ENCODE measurements at places on chromosomes 1 and 21.

- DNase-seq = no peak
Measured at GRCh38 chr1:171138980-171139379, 46.1 kb upstream of the FMO2 start.

- no peak for DNase-seq
Measured at GRCh38 chr1:110615548-110616130, 9.5 kb upstream of the KCNA2 start.

DNA sequence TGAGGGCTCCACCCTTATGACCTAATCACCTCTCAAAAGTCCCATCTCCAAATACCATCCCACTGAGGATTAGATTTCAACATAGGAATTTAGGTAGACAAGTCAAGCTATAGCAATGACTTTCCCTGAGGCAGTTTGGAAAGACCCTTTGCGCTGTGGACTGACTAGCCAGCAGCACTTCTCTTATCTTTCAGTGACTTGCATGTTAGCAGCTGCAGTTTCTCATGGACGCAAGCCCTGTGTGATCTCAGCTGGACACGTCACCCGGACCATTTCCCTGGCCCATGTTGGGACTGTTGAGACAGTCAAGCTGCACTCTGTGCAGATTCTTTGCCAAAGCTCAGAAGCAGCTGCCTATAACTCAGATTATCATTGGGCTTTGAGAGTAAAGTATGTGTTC lies 408.1 kb upstream of the USP24 start:
- DNase-seq = no peak

DNA sequence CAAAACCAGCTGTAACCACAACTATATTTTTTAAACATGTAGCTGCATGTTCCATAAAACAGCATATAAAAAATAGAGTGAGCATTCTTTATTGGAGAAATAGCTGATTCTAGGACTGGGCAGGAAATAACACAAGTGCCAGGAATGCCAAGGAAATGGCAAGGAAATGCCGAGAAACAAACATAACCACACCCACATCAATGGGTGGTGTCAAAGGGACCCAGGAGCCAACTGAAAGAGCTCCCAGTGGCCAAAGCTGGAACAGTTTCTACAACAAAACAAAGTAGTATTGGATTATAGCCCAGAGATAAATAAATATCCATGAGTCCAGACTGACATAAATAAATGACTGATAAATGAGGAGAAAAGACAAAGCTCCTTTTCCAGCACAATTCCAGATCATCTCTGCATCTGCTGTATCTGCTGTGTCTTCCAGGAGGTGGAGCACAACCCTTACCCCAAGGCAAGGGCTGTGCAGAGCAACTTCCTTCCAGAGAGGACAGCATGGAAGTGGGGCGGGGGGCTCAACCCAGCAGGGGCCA lies 28.1 kb downstream of the ADARB1 start:
- DNase-seq = no peak

DNA sequence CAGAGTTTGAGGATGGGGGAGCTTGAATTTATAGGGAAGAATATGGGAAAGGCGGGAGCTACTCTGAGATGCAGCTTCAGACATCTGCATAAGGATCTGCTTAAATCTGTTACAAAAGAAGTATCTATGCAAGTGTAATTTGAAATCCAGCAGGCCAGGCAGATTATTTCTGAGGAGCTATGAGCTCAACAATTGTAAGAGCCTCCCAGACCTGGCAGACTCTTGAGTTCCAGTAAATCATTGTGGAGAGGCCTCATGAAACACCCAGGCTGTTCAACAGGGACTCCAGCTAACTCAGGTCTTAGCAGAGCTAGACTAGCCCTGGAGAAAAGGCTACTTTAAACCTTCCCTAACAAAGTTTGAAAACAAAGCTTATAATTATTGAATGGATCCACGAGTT lies 647.5 kb upstream of the CHRM3 start:
- DNase-seq = no peak

GRCh38 chr1:162087574-162087973 lies 18.1 kb downstream of the NOS1AP start:
- no peak for DNase-seq

- no peak for DNase-seq
Measured at GRCh38 chr1:228794810-228795209, 59.5 kb downstream of the RHOU start.

- DNase-seq = no peak
Measured at GRCh38 chr1:207815913-207816291, 64.0 kb downstream of the CD46 start.

- DNase-seq = no peak
Measured at GRCh38 chr21:37424396-37424795, 57.8 kb downstream of the DYRK1A start.

DNA sequence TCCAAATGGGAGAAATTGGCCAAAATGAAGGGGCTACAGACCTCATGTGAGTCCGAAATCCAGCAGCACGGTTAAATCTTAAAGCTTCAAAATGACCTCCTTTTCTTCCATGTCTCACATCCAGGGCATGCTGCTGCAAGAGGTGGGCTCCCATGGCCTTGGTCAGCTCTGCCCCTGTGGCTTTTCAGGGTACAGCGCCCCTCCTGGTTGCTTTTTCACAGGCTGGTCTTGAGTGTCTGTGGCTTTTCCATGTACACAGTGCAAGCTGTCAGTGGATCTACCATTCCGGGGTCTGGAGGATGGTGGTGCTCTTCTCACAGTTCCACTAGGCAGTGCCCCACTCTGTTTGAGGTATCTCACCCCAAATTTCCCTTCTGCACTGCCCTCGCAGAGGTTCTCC lies 78.7 kb downstream of the PRRX1 start:
- no peak for DNase-seq

GRCh38 chr1:25111706-25112105 lies 120.6 kb downstream of the SYF2 start:
- DNase-seq = no peak

GRCh38 chr1:39258146-39258924 lies 53.8 kb downstream of the MACF1 start:
- DNase-seq = no peak

GRCh38 chr1:17161926-17162800 lies 42.8 kb upstream of the PADI1 start:
- no peak for DNase-seq

DNA sequence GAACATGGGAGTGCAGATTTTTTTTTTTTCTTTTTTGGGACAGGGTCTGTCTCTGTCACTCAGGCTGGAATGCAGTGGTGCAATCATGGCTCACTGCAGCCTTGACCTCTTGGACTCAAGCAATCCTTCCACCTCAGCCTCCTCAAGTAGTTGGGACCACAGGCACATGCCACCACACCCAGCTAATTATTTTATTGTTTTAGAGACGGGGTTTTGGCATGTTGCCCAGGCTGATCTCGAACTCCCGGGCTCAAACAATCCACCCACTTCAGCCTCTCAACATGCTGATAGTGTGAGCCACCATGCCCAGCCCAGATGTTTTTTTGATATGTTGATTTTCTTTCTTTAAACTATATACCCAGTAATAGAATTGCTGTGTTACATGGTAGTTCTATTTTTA lies 57.7 kb downstream of the RGSL1 start:
- no peak for DNase-seq

GRCh38 chr1:16023050-16023653 lies 1.3 kb downstream of the CLCNKA start:
- DNase-seq = no peak

DNA sequence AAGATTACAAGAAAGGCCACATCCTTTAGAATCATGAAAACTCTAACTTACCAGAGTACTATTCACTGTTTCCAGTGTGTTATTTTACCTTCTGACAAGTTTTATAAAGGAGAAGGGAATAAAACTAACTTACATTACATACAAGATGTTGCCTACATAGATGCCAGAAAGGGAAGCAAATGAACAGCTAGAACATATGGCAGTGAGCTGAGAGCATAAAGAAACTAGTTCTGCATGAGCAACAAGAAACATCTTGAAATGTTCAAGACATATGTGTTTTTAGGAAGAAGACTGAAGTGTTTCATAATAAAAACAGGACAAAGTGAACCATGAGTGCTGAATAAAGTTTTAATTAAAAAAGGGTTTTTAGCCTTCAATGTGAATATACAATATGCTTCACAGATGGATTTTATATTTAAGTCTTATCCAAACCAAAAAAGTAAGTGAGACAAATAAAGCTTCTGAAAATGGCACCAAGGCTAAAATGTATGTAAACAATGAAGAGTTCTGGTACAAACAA lies 39.4 kb downstream of the SLC5A9 start:
- DNase-seq = no peak

DNA sequence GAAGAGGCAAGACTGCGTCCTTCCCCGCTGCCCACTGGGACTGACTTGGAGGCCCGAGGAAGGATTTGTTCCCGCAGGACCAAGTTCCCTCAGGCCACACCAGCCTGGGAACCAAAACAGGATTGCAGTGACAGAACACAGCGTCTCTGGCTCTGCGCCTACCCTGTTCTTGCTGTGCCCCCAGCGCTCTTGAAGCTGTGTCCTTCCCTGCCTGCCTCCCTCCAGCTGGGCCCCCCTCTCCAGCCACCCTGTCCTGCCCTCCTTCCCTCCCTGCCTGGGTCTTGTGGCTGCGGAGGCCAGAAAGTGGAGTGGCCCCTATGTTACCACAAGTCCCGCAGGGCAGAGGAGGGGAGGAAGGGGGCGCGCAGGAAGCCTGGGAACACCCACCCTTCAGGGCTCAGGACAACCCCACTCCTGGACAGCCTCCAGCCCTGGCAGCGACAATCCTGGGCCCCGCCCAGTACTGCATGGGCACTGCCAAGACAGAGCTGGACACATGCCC lies 164.9 kb downstream of the DYRK1A start:
- no peak for DNase-seq

- DNase-seq = no peak
Measured at GRCh38 chr1:77413541-77414335, 131.9 kb downstream of the AK5 start.

GRCh38 chr1:27527223-27527889 lies 37.4 kb upstream of the WASF2 start:
- DNase-seq = no peak

DNA sequence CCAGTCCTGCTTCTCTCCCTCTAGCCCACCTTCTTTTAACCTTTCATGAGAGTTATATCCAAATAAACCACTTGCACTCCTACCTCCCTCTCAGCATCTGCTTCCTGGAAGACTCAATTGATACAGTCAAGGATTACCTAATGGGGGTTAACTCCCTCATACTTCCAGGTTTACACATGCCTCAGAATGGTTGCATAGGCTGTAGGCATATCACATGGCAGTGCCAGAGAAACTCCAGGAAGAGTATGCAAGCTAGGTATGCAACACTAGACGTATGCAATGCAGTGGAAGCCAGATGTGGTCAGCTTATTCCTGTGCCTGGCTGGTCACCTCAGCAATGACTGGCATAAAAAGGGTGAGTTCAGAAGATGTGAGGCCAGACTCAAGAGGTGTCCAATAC lies 32.7 kb upstream of the VANGL1 start:
- DNase-seq = no peak

- DNase-seq = no peak
Measured at GRCh38 chr1:20885121-20885520, 98.0 kb upstream of the HP1BP3 start.

DNA sequence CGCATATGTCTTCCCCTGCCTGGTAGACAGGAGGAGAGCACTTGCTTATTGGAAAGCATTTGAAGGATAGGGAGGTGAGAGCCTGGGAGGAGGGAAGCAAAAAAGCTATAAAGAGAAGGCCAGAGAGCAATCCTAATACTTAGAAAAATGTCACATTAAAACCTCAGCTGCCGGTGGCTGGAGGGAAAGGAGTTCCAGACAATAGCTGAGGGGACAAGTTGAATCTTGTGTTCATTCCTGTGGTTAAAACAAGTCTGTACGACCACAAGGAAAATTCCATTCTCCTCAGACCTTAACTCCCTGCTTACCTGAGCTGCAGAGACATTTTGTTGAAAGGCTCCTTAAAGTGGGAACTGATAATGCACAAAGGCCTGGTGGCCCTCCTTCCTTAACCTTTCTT lies 218.8 kb upstream of the CAMK1G start:
- no peak for DNase-seq

DNA sequence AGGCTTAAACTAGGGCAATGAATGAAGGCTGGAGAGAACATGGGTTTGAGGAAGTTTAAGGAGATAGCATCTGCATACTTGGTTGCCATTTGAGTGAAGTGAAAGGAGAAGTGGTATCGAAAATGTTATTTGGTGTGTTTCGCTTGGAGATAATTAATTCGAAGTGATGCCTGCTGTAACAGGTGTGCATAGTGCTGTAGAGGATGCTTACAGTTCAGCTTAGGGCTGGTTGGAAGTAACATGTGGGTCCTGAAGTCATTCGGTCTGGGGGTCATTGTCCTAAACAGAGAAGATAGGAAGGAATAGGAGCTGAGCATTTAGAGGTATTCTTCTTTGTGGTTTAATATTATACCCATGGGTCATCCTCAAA lies 301 bp upstream of the NUDT17 start:
- no peak for DNase-seq

DNA sequence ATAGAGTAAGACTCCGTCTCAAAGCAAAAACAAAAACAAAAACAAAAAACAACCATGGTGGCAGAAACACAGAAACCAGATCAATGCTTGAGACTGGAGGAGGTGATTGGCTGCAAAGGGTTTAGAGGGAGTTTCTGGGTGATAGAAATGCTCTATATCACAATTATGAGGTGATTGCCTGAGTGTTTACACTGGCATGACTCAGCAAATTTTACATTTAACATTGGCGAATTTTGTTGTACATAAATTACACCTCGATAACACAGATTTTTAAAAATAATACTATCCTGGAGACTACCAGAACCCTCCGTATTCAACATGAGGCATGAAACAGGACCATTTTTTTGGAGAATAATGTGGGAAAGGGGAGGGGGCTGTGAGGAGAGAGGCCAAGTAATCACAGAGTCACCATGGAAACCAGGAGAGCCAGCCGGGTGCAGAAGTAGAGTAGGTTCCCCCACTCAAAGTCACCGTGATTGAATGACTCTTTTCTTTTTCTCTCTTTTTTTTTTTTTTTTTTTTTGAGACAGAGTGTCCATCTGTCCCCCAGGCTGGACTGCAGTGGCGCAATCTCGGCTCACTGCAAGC lies 24.3 kb downstream of the HEYL start:
- no peak for DNase-seq

- no peak for DNase-seq
Measured at GRCh38 chr21:26715878-26716506, 129.2 kb downstream of the ADAMTS1 start.

- DNase-seq = no peak
Measured at GRCh38 chr1:52554756-52555155, 1.9 kb upstream of the TUT4 start.

- DNase-seq = no peak
Measured at GRCh38 chr1:26579681-26580111, 50.1 kb downstream of the RPS6KA1 start.

GRCh38 chr1:231950331-231951128 lies 323.9 kb downstream of the DISC1 start:
- DNase-seq = no peak

DNA sequence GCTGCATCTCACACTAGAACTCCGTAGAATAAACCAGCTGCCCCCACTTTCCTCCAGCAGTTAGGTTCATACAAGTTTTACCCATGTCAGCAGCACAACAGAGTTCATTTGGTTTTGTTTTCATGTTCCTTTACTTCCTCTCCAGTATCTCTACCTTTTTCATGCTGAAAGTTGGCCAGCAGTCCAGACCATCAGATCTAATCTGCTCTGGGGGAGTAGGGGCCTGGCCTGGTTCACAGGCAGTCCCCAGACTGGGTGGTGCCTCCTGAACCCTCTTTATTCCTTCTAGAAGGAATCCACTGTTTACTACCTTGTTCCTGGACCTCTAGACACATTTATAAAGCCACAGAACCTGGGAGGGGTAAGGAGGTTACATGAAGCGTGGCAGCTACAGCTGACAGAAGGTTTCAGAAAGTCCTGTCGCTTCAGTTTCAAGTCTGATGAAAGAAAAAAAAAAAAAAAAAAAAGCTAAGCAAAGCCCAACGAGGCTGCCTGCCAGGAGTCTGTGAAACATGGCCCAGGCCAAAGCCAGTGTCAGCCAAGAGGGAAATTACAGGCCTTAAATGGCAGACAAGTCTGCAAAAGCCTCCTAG lies 184.6 kb upstream of the JUN start:
- DNase-seq = no peak
